ENCODE measurements at places on chromosomes 3 and 15. TPM values are rescaled to one million over a fixed set of nuclear protein-coding genes. Genes with fewer than 3 reads are reported as not detected.

DCP1A gene
- total RNA-seq = 31.3 TPM

CCR3 gene
- total RNA-seq = not detected

NRG4 gene
- 0.28 TPM for total RNA-seq

TRIM42 gene
- not detected for total RNA-seq

DNA sequence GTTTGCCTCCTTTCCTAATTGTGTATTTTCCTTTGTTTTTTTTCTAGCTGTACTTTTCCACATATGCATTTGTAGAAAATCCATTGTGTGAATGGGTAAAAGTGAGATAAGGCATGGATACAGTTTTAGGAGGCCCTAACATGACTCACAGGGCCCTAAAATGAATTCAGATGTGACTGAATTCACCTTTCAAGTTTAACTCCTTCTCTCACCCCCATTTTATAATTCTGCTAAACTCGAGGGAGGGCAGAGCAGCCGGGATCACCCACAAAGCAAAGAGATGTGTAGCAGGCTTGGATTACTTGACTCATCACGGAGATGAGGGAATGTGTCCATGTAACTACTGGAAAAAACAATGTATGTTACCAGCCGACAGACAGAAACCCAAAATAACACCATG lies 59.9 kb downstream of the FOXP1 start:
- no peaks in the 10 kb centered on the region for H3K36me3 ChIP-seq
- peaks cover 7% of the 10 kb centered on the region for H3K4me1 ChIP-seq
- H3K4me3 ChIP-seq = no peak overlapping the region
- H3K27me3 ChIP-seq = no peaks in the 10 kb centered on the region

DNA sequence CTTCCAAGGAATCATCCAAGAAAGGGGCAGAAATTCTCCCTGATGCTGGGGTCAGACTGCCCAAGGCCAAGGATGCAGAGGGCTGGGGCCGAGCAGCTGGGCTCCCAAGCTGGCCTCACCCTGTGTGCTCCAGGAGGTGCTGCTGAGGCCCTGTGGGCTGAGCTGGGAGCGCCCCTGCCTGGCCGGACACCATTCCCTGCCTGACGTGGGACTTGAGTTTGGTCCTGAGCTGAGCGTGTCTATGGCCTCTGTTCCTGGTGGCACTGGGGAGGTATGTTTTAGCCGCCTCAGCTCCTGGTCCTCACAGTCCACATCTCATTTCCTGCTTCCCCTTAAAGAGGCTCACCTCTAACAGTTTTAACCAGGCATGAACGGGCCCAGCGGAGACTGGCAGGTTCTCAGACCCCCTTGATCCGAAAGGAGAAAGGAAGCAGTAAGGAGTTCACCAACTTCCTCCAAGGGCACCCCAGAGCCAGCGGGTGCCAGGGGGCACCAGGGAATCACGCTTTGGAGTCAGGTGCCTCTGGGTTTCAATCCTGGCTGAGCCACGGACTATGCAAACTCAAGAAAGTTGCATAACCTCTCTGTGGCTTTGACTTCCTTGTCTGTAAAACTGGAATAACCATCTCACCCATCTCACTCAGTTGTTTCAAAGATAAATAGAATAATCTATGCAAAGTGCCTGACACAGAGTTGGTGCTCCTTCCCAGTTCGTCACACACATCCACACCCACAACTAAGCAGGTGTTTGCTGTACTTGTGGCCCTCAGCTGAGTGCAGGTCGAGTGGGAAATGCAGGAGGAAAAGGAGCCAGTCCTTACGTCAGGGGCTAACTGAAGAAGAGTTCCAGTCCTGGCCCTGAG lies 48.6 kb downstream of the SLC12A8 start:
- DNase-seq = no peak
- H3K36me3 ChIP-seq = no peaks in the 10 kb centered on the region
- no peak overlapping the region for H3K27ac ChIP-seq

- H3K27ac ChIP-seq = no peak overlapping the region
- no peaks in the 10 kb centered on the region for H3K27me3 ChIP-seq
- no peak overlapping the region for H3K4me3 ChIP-seq
- no peak for DNase-seq
- H3K36me3 ChIP-seq = no peaks in the 10 kb centered on the region
Observed at GRCh38 chr3:13349823-13350222, 70.3 kb downstream of the NUP210 start.

DNA sequence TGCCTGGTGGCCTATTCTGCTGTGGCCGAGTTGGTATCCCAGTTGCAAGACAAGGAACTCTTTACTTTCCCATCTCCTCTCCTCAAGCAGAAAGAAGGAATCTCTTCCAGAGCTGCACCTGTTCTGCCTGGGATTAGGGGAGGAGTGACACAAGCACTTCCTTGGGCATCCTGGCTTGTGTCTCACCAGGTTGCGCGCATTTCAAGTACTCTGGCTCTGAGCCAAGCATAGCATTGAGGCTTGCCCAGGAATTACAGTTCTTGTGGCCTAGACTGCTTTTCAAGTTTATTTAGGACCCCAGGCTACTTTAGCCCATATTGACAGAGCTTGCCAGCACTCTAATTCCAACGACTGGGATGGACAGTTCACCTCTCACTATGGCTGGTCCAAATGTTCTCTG lies 150.5 kb downstream of the RSRC1 start:
- H3K4me3 ChIP-seq = no peak overlapping the region
- no peak overlapping the region for H3K27ac ChIP-seq
- no peaks in the 10 kb centered on the region for H3K27me3 ChIP-seq
- H3K36me3 ChIP-seq = no peaks in the 10 kb centered on the region
- no peaks in the 10 kb centered on the region for H3K4me1 ChIP-seq
- DNase-seq = no peak

GRCh38 chr3:2837239-2837638 lies 272.9 kb downstream of the IL5RA start:
- H3K27ac ChIP-seq = no peak overlapping the region
- H3K4me3 ChIP-seq = no peak overlapping the region
- no peaks in the 10 kb centered on the region for H3K27me3 ChIP-seq
- no peak for DNase-seq
- no peaks in the 10 kb centered on the region for H3K36me3 ChIP-seq

GRCh38 chr3:126858401-126858800 lies 124.5 kb upstream of the PLXNA1 start:
- DNase-seq = no peak
- no peaks in the 10 kb centered on the region for H3K4me1 ChIP-seq
- H3K27ac ChIP-seq = no peak overlapping the region
- no peaks in the 10 kb centered on the region for H3K36me3 ChIP-seq

DNA sequence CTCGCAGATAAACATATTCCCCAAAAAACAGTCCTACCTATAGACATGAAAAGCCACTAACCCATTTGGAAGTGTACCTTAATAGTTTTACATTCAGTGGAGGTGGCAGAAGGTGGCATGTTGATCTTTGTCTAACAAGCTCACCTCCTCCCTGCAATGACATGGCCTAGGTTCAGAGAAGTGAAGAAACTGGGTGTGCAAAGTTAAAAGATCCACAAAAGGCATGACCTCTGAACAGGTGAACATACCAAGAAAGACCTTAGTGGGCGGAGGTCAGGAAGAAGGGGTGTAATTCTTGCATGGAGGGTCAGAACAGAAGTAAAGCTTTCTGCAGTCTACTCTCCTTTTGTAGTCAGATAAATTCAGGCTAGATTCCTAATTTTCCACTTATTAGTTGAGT lies 822 bp downstream of the MRPL3 start:
- peaks cover 7% of the 10 kb centered on the region for H3K4me1 ChIP-seq
- H3K27me3 ChIP-seq = no peaks in the 10 kb centered on the region
- peak overlapping the region; percentile 88 for H3K4me3 ChIP-seq
- H3K27ac ChIP-seq = no peak overlapping the region
- no peaks in the 10 kb centered on the region for H3K36me3 ChIP-seq

- no peaks in the 10 kb centered on the region for H3K36me3 ChIP-seq
- H3K27me3 ChIP-seq = no peaks in the 10 kb centered on the region
- H3K27ac ChIP-seq = no peak overlapping the region
- no peak for DNase-seq
- no peaks in the 10 kb centered on the region for H3K4me1 ChIP-seq
- H3K4me3 ChIP-seq = no peak overlapping the region
Observed at GRCh38 chr15:35003928-35004327, 15.8 kb upstream of the ZNF770 start.

- no peak overlapping the region for H3K27ac ChIP-seq
- H3K4me3 ChIP-seq = no peak overlapping the region
- no peaks in the 10 kb centered on the region for H3K4me1 ChIP-seq
- H3K27me3 ChIP-seq = no peaks in the 10 kb centered on the region
- no peak for DNase-seq
Observed at GRCh38 chr3:185549651-185550111, 2.7 kb downstream of the LIPH start.

DNA sequence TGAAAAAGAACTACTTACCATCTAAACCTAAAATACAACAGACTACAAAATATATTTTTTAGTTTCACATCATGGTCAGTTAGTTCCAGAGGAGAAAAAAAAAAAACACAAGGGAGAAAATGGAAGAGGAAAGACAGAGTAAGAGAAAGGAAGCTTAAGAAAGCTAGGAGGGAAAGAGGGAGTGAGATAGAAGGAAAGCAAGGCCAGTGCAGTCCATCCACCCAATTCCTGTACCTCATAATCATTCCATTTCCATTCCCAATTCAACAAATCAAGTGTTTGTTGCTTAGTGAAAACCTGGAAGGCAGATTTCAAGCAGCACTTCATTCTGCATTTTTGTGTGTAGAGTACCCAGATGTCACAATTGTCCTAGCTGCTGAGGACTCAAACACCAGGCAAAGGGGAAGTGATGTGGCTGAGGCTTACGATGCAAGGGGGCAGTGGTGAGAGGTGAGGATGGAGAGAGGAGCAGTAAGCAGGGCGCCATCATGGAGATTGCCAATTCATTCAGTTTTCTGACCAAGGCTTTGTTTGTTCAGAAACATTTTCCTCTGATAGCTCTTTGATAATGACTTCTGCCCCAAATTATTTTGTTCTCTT lies 83.6 kb upstream of the GSK3B start:
- H3K27ac ChIP-seq = no peak overlapping the region
- no peak overlapping the region for H3K4me3 ChIP-seq
- H3K36me3 ChIP-seq = no peaks in the 10 kb centered on the region
- H3K27me3 ChIP-seq = no peaks in the 10 kb centered on the region
- no peaks in the 10 kb centered on the region for H3K4me1 ChIP-seq

DNA sequence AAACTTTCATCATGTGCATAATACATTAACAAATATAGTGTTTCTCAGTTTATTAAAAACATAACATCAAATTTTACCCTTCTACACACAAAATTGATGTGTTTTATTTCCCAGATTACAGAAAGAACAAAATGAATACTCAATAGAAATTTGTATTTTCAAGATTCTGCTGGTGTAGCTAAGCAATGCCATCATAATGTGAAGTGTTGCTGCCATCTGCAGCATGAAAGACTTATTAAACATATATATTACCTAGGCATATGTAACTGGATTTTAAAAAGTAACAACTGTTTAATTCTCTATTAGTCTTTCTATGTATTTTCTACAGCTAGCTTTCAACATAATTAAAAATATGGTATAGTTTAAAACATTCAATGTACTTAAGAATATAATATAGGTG lies 27.5 kb downstream of the PLSCR5 start:
- H3K27me3 ChIP-seq = no peaks in the 10 kb centered on the region
- no peak overlapping the region for H3K4me3 ChIP-seq
- no peak for DNase-seq
- H3K36me3 ChIP-seq = no peaks in the 10 kb centered on the region
- H3K4me1 ChIP-seq = no peaks in the 10 kb centered on the region
- H3K27ac ChIP-seq = no peak overlapping the region

GRCh38 chr15:99435113-99435695 lies 130.6 kb upstream of the MEF2A start:
- no peak for DNase-seq
- H3K27ac ChIP-seq = no peak overlapping the region
- H3K4me3 ChIP-seq = no peak overlapping the region

- H3K4me3 ChIP-seq = no peak overlapping the region
- no peaks in the 10 kb centered on the region for H3K36me3 ChIP-seq
- H3K27me3 ChIP-seq = no peaks in the 10 kb centered on the region
- H3K27ac ChIP-seq = no peak overlapping the region
- H3K4me1 ChIP-seq = no peaks in the 10 kb centered on the region
Observed at GRCh38 chr15:29134641-29135308, 134.8 kb downstream of the NSMCE3 start.

- H3K4me1 ChIP-seq = no peaks in the 10 kb centered on the region
- H3K36me3 ChIP-seq = no peaks in the 10 kb centered on the region
- DNase-seq = no peak
- no peak overlapping the region for H3K27ac ChIP-seq
Observed at GRCh38 chr15:60509470-60509869, 30.5 kb upstream of the ICE2 start.

DNA sequence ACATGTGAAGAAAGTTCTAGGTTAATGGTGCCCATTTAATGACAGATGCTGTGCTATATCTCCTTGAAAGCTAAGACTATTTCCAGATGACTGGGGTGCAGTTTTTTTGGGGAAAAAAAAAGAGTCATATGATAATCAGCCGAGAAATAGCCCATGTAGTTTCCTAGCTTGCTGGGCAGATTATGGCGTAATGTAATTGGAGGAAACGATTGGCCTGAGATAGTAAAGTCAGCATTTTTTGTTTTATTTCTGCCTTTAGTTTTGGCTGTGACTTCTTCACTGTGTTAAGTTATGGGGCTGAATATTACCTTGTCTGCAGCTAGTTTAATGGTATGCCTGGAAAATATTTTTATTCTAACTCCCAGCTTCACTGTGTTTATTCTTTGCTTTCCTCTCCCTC lies 24.0 kb downstream of the PDHB start:
- H3K4me3 ChIP-seq = no peak overlapping the region
- no peaks in the 10 kb centered on the region for H3K27me3 ChIP-seq
- no peak for DNase-seq
- no peak overlapping the region for H3K27ac ChIP-seq
- H3K36me3 ChIP-seq = no peaks in the 10 kb centered on the region

GRCh38 chr15:81105545-81105944 lies 28.5 kb upstream of the CFAP161 start:
- H3K36me3 ChIP-seq = no peaks in the 10 kb centered on the region
- DNase-seq = no peak
- no peak overlapping the region for H3K27ac ChIP-seq
- H3K4me3 ChIP-seq = no peak overlapping the region
- H3K4me1 ChIP-seq = peaks cover 1% of the 10 kb centered on the region

- no peak for DNase-seq
- H3K36me3 ChIP-seq = no peaks in the 10 kb centered on the region
- H3K4me3 ChIP-seq = no peak overlapping the region
- H3K4me1 ChIP-seq = peaks cover 3% of the 10 kb centered on the region
- no peaks in the 10 kb centered on the region for H3K27me3 ChIP-seq
Observed at GRCh38 chr15:47844437-47844836, 127.1 kb downstream of the SEMA6D start.

DNA sequence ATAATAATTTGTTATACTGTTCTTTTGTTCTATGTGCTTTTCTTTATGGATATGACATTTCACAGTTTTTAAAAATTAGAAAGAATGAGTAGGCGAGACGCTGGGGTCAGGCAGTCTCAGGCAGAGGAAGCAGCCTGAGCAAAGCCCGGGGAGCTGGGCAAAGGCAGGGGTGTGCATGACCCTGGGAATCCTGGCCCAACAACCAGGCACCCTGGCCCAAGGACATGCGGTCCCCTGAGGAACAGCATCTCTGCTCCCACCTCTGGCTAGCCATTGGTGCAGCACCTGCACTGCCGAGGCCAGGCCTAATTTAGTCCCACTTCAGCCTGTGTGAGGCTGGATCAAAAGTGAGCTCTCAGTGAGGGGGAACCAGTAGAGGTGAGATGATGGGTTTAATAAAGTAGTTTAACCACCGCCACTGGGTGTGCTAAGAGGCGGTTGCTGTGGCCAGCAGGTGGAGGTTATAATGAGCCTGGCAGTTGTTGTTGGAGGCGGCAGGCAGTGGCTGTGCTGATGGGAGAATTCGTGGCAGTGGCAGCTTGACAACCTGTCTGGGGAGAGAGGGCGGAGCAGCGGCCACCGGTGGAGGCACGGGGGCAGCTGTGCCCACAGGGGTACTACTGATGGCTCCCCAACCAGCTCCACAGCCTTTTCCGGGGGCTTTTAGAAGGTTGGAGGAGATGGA lies 41.5 kb downstream of the PRKCD start:
- H3K4me3 ChIP-seq = no peak overlapping the region
- H3K27ac ChIP-seq = no peak overlapping the region
- H3K36me3 ChIP-seq = no peaks in the 10 kb centered on the region
